D721Med (cell line): ENCODE measurements at places on chromosomes 1 and 21.

- DNase-seq = no peak
These were observed 1.8 kb upstream of the GMEB1 start for GRCh38 chr1:28666806-28667205.

DNA sequence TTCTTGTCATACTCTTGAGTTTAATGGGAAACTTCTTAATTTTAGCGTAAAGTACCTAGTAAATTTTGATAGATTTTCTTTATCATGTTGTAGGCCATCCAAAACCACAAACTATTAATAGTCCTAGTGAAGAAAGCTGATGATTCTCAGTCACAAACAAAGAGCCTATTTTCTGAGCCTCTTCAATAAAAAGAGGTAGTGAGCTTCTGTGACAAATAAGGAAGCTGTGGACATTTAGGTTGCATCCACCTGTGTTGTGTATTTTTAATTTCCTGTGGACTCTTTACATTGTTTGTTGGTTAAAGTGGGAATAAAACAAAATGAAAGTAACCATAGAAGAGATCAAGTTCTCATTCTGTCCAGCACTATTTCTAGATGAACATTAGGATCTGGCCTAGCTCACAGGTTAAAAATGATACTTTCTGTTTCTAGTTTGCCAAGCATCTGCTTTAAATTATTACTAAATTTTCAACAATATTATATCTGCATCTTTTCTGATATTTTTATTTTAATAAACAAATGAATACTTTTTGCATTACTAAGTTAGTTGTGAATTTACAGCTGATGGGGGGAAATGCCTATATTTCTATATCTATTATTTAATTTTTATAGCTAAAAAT is 702.2 kb upstream of the ADGRL4 start:
- DNase-seq = no peak

DNA sequence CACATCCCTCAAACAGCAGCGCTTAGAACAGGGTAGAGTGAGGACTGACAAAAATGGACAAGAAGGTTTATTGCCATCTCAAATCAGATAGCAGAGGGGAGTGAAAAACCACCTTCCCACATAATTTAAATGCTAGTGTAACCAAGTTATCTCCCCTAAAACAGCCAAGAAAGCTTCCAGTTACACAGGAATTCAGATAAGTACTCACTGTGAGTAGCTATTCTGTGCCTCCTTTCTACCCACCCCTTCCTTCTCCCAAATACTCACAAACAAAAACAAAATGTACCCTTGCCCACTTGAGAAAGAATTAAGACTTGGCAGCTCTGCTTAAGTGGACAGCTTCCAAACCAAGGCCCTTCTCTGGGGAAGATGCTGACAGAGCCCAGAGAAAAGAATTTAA is 9.1 kb downstream of the OTUD7B start:
- DNase-seq = no peak

GRCh38 chr1:172135076-172135672 is 285.3 kb upstream of the C1orf105 start:
- no peak for DNase-seq

DNA sequence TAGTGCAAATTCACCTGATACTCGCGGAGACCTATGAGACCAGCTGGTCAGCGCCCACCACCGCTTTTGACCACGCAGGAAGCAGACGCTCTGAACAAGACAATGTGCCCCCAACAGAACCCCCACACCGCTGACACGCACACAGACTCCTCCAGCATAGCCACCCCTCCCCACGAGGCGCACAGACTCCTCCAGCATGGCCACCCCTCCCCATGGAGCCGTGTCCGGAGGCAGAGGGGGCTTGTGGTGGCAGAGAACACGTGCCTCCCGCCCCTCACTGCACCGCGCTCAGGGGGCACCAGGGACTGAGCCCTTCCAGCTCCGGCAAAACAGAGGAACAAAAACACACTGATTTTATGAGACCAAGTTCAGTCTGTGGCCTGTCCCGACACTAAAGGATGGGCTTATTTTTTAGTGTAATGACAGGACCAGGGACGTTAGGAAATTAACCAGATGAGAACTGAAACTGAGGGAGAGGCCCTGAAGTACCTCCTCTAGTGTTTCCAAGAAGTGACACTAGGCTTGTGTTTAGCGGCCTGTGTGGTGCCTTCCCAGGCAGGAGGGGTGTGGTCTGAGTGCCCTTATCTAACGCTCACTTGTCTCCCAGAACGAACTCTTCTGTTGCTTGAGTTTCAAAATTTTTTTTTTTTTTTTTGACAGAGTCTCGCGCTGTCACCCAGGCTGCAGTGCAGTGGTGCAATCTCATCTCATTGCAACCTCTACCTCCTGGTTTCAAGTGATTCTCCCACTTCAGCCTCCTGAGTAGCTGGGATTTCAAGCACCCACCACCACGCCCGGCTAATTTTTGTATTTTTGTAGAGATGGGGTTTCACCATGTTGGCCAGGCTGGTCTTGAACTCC is 10.0 kb upstream of the AGPAT3 start:
- DNase-seq = no peak
